Astrocyte (in vitro differentiated cells and primary cell): ENCODE measurements at places on chromosomes 4 and X. TPM values are rescaled to one million over a fixed set of nuclear protein-coding genes. Genes with fewer than 3 reads are reported as not detected.

Gene CD38
- 0.94 and 1.0 TPM in 2 replicates for total RNA-seq

Gene RASGEF1B
- 0.77 and 1.5 TPM in 2 replicates for total RNA-seq

Gene CFAP99
- not detected in 2 replicates for total RNA-seq

GRCh38 chrX:19986531-19986930 lies 4.3 kb downstream of the BCLAF3 start:
- H3K27me3 ChIP-seq = no peaks in the 10 kb centered on the region
- no peak overlapping the region for H3K27ac ChIP-seq
- DNase-seq = no peak

DNA sequence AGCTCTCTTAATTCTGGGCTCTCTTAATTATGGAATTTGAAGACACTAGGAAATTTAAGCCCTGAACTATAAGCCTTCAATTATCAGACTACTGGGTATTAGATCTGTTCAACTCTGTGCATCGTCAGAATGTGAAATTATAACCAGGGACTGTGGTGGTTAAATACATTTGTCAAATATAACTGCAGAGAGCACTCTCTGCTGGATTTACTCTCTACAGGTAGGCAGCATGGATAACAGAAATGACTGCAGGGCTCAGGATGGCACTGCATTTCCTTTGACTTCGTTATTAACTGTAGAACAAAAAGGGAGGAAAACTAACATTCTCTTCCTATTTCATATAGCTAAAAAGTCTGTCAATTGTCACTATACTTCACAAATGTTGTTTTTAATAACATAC lies 310.1 kb upstream of the RASGEF1B start:
- H3K27me3 ChIP-seq = no peaks in the 10 kb centered on the region
- H3K4me1 ChIP-seq = no peaks in the 10 kb centered on the region
- H3K4me3 ChIP-seq = no peak overlapping the region
- H3K36me3 ChIP-seq = no peaks in the 10 kb centered on the region

GRCh38 chrX:24493740-24494581 lies 28.9 kb downstream of the PDK3 start:
- H3K36me3 ChIP-seq = no peaks in the 10 kb centered on the region
- H3K27ac ChIP-seq = no peak overlapping the region
- H3K27me3 ChIP-seq = no peaks in the 10 kb centered on the region
- H3K4me3 ChIP-seq = no peak overlapping the region
- no peak for DNase-seq

- no peaks in the 10 kb centered on the region for H3K27me3 ChIP-seq
- no peaks in the 10 kb centered on the region for H3K4me1 ChIP-seq
- H3K27ac ChIP-seq = no peak overlapping the region
- H3K4me3 ChIP-seq = no peak overlapping the region
- H3K36me3 ChIP-seq = no peaks in the 10 kb centered on the region
- no peak for DNase-seq
Measured at GRCh38 chr4:103567591-103567990, 152.2 kb downstream of the TACR3 start.

- H3K36me3 ChIP-seq = no peaks in the 10 kb centered on the region
- no peaks in the 10 kb centered on the region for H3K4me1 ChIP-seq
- H3K4me3 ChIP-seq = no peak overlapping the region
- no peaks in the 10 kb centered on the region for H3K27me3 ChIP-seq
- no peak overlapping the region for H3K27ac ChIP-seq
- DNase-seq = no peak
Measured at GRCh38 chrX:80285131-80285773, 135.0 kb upstream of the TENT5D start.

Gene ZFP42
- total RNA-seq = 4.5 and 4.9 TPM in 2 replicates
